Activated naive CD8-positive, alpha-beta T cell treated with anti-CD3 and anti-CD28 coated beads, Interleukin-2, amount 50 U/mL, for 16 hours (primary cell): ENCODE measurements at places on chromosomes 6 and 20.

DNA sequence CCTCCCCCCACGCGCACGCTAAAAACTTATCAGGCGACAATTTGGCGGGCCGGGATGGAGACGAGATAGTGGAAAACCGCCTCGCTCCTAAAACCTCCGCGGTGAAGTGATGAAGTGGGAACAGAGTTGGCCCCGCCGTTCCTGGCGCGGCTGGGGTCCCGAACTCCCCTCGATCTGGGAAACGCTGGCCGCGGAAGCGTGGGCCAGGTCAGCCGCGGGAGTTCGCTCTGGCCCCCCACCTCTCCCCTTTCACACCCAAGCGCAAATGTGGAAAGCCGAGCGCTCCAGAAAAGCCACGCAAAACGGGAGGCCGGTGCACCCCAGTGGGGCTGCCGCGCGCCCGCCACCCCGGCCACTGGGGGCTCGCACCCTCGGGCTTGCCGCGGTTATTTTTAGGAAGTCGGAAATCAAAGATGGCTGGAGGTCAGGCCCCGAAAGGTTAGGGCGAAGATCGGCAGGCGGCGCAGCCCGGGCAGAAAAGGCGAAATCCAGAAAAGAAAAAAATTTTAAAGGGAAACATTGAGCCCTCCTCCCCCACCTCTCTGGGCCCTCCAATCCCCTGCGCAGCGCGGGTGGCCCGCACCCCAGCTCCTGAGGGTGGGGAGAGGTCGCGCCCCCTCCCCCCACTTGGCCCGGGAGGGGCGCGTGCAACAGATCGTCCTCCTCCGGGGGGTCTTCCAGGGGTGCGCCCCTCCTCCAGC, 1.0 kb downstream of the SALL4 start:
- DNase-seq, result no peak

DNA sequence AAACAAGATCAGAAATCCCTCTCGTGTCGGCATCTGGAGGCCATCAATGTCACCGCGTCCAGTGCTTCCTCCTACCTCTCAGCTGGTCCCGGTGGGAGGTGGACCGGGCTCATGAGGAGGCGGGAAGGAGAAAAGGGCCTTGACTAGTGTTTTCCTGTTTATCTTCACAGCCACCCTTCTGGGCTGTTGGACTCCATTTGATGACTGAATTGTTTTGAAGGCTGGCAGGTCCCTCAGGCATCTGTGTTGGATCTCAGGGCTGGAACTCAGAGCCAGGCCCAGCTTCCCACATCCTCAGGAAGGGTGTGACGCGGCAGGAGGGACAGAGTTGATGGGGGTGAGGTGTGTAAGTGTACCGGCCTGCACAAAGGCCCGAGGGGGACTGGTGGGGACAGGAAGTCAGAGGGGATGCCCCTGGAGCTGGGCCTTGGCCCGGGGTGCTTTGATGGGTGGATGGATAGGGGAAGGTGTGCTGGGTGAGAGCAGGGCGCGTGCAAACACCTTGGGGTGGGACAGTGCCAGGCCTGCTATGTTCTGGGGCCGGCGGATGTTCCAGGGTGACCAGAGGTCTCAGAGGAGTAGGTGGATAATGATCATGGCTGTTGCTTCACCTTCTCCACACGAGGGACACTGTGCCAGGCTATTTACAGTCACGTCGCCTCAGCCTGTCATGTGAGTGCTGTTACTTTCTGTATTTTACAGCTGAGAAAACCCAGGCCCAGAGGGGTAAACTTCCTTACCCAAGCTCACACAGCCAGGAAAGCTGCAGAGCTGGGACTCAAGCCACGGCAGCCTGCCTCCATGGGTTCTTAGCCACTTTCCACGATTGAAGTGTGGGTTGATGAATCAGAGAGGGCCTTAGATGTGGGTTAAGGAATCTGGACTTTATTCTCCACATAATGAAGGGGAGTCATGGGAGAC, 17.9 kb upstream of the CHMP4B start:
- DNase-seq, result no peak

- DNase-seq, result no peak
Measured at GRCh38 chr6:55868771-55869479, 6.5 kb downstream of the BMP5 start.

GRCh38 chr20:4697189-4697830, 24.4 kb upstream of the PRND start:
- no peak for DNase-seq

DNA sequence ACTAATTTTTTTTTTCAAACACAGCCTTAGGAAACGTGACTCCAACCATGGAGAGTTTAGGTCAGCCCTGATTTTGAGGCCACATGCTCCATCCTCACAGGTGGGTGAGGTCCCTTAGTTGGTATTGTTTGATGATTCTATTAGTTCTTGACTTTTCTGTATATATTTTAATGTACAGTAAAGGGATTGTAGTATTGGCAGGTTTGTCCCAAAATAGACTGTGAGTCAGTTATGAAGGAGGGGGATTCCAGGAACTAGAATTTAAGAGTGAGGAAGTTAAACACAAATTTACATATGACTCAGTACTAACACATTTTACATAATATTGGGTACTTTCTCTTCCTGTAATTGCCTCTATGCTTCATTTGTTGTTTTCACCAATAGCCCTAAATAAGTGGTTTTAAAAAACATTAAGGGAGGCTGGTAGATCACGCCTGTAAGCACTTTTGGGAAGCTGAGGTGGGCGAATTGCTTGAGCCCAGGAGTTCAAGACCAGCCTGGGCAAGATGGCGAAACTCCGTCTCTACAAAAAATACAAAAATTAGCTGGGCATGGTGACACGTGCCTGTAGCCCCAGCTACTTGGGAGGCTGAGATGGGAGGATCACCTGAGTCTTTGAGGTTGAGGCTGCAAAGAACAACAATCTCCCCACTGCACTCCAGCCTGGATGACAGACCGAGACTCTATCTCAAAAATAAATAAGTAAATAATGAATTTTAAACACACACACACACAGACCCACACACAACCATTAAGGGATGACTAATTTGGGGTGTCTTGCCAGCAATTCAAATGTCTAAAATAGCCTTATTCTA, 81.8 kb downstream of the SGK1 start:
- DNase-seq, result no peak

DNA sequence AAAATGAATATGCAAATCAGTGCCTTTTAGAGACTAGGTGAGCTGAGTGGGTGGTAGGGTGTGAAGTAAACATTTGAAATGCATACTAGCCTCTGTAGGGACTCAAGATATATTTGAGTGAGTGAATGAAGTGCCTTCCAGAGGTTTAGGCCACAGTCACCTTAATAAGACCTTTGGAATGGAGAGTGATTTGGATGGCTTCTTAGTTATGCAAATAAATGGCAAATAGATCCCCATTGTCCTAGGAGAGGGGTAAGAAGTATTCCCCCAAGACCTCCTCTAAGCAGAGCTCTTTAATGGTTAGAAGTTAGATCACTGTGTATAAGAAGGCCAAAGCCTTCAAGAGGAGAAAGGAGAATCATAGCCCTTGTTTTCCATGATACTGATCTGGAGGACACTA, 47.8 kb upstream of the IMPG1 start:
- no peak for DNase-seq

DNA sequence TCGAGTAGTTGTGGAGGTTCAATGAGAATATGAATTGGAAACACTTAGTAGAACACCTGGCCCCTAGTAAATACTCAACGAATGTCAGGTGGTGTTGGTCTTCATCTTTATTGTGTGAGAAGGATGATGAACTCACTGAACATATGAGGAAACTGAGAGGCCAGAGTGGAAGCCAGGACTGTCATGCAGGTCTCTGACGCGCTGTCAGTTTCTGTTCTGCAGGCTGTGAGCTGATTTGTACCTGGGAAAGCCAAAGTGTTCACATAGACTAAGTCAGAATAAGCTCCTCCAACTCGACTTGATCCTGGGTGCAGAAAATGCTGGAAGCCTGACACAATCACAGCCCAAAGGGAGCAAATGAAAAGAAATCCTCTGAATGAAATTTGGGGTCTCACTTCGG, 222.2 kb downstream of the LY86 start:
- no peak for DNase-seq

DNA sequence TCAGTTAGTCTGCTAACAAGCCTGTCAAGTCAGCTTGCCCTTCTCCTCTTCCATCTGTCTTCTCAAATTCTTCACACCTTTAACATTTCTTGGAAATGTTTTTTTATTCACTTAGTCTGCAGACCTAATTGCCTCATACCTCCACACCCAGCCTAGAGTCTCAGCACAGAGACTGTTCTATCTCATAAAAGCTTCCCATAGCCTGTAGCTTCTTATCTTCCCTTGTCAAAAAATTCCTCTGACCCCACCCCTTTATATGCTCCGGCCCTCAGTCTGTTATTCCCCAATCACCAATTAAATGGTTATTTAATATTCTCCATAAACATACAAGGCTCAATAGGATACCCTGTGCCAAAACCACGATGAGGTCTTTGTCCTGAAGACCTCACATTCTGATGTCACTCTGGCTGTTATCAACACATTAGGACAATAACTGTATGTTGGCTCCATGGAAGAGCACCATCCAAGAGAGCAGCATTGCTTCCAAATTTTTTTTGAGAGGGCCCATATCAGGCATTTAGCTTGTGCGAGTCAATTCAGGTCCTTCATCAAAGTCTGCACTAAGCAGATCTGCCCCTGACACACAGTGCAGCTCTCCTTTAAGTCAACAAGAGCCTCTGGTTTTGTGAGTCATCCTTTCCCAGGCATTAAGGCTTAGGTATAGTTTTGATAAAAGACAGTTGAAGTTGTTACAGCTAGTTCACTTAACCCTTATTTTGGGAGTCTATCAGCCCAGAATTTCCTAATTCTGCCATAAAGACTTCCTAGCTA, 83.2 kb upstream of the TBX18 start:
- DNase-seq, result no peak

- DNase-seq, result no peak
Measured at GRCh38 chr20:54323227-54323734, 115.4 kb downstream of the PFDN4 start.

- DNase-seq, result no peak
Measured at GRCh38 chr20:3013771-3014170, 29.7 kb upstream of the GNRH2 start.

DNA sequence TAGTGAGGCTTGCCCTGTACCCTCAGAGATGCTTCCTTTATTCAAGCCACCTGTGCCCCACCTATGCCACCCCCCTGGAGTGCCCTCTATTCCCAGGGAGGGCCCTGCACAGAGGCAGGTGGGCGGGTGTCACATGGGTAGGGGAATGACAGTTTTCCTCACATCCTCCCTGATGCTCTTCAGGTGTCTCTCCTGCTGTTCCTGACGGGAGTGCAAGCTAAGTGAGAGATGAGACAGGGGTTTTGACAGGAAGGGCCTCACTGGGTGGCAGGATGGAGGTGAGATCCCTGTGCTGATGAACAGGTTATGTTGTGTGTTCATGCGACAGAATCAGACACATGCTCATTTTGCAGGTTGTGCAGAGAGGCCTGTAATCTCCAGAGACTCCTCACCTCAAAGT, 164.1 kb upstream of the CHD6 start:
- no peak for DNase-seq

- DNase-seq, result no peak
Measured at GRCh38 chr20:59406446-59406845, 106.0 kb downstream of the EDN3 start.

- DNase-seq, result no peak
Measured at GRCh38 chr6:7833751-7834070, 76.9 kb downstream of the TXNDC5 start.

- DNase-seq, result no peak
Measured at GRCh38 chr6:151440930-151441329, 11.0 kb downstream of the RMND1 start.

- peak; percentile 45 for DNase-seq
Measured at GRCh38 chr6:137866200-137866913, 702 bp upstream of the TNFAIP3 start.

- no peak for DNase-seq
Measured at GRCh38 chr6:5351552-5352210, 90.4 kb downstream of the FARS2 start.

GRCh38 chr20:25274481-25274880, 26.6 kb downstream of the PYGB start:
- no peak for DNase-seq
